Smooth muscle cell of trachea (primary cell): ENCODE measurements at places on chromosomes 1 and 21. TPM values are rescaled to one million over a fixed set of nuclear protein-coding genes. Genes with fewer than 3 reads are reported as not detected.

Gene ASCL5
- total RNA-seq: not detected in 2 replicates

Gene CHRM3
- total RNA-seq: under 0.01 TPM in 2 replicates

Gene PRKCZ
- total RNA-seq: 1.5 and 2.5 TPM in 2 replicates

Gene SPATA17
- total RNA-seq: 0.50 and 0.87 TPM in 2 replicates
